HCT116 (cell line): ENCODE measurements at places on chromosomes 5 and 9. TPM values are rescaled to one million over a fixed set of nuclear protein-coding genes. Genes with fewer than 3 reads are reported as not detected.

DNA sequence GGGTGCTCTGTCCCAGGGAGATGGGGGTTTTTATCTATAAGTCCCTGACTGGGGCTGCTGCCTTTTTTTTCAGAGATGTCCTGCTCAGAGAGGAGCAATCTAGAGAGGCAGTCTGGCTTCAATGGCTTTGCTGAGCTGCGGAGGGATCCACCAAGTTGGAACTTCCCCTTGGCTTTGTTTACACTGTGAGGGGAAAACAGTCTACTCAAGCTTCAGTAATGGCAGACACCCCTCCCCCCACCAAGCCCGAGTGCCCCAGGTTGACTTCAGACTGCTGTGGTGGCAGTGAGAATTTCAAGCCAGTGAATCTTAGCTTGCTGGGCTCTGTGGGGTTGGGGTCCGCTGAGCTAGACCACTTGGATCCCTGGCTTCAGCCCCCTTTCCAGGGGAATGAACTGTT, 375.8 kb downstream of the RAB3C start:
- DNase-seq, result no peak

- DNase-seq, result no peak
Observed at GRCh38 chr9:129471201-129472019, 149.5 kb downstream of the C9orf50 start.

SYNPO gene
- 8.2 TPM for total RNA-seq

CDH9 gene
- not detected for total RNA-seq

DNA sequence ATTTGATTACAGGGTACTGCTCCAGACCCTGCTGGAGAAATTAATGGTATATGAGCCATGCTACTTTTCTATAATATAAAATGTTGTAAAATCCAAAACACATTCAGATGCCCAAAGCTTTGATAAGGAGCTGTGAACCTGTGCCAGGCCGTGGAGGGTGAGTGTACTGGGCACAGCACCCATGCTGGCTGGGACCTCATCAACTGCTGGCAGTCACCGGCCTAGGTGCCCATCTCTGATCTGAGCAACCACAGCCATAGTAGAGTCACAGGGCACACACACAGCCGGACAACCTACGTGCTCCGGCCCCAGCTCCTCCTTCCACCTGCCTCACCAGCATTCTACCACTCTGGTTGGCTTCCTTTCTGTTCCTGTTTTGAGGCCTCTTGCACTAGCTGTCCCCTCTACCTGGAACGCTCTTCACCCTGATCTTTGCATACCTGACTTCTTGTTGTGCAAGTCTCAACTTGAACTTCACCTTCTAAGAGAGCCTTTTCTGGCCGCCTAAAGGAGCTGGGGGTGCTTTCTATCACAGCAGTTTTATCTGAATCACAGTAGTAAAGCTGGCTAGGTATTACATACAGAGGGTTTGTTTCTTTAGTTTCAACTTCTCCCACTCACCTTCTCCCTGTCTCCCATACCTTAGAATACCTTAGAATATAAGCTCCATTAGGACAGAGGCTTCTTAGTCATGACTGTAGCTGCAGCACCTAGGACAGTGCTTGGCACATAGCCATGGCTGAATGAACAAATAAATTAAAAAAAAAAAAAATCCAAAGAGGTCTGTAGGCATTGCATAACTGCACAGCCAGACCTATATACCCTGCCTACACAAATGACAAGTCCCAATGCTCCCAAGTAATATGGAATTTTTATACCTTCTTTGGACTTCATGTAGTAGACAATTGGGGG, 51.7 kb downstream of the MED27 start:
- no peak for DNase-seq

CAMK4 gene
- 10.2 TPM for total RNA-seq

ADGRV1 gene
- total RNA-seq, result 6.0 TPM

DNA sequence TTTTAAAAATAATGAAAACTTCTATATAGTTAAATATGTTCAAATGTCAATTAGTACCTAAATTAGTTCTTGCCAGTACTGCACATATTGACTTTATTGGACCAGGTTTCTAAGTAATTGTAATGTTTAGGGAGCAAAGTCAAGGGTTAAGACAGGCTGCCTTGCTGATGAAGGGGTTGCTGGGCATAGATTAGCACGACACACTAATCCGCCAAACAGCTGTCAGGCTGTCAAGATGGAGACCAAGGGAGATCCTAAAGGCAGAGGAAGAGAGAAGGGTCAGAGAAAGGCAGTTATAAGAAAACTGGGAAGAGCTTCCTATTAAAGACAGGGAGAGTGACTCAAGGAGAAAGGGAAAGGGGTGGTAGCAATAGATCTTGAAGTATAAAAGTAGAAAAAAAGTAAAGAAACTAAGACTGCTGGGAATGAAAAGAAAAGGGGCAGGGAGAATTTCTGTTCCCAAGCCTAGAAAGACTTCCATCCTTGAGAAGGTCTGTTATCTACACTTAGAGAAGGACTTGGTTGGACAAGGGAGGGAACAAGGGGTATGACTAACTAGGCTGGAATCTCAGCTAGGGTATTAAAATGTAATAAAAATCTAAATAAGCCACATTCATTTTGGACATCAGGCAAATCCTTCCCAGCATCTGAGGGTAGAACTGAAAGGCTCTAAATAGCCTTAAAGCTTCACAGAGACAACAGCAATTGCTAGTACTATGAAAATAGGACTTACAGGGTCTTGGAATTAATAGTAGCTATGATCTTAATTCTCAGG, 188.7 kb downstream of the FBXL17 start:
- DNase-seq, result no peak

GRCh38 chr9:82206946-82207345, 218.4 kb downstream of the SPATA31D1 start:
- no peak for DNase-seq

GRCh38 chr9:107397076-107398044, 92.2 kb downstream of the KLF4 start:
- DNase-seq, result no peak

GRCh38 chr9:37760416-37761161, 7.0 kb downstream of the TRMT10B start:
- DNase-seq, result no peak

DRD1 gene
- total RNA-seq, result 0.54 TPM

- DNase-seq, result no peak
Observed at GRCh38 chr5:126849101-126849678, 72.3 kb downstream of the LMNB1 start.
